Panc1 (cell line): ENCODE measurements at places on chromosomes 7 and 10.

DNA sequence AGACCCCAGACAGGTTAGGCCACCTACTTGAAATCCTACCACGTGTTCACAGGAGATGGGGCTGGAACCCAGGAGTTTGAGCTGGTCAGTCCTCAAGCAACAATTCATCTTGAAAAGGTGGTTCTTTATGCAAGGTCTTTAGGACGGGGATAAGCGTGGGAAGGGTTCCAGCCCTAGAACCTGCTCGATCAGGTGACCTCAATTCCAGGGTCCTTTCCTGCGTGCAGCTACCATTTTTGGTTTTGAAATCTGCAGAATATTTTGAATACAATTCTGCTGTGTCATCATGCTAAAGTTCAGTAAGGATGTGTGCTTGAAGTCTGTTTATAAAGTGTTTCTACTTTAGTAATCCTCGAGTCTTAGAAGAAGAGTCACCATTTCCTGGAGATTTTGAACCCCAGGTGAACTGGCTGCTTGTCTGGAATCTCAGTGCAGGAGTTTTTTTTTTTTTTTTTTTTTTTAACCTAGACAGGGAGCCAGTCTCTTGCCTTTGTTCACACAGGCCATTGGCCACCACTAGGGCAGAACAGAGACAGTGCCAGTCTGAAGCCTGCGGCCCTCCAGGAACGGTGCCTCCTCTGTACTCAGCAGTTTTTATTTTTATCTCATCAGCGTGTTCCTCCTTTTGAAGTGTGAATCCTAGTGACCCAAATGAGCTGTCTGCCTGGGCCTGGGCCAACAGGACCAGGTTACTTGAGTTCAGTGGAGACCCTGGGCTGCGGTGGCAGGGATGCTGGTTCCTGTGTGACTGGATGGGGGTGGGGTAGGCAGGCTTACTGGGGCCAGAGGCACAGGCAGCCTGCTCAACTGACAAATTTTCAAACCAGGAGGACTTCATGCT lies 54.6 kb downstream of the EEPD1 start:
- no peak for DNase-seq

GRCh38 chr7:111129435-111129834 lies 38.5 kb downstream of the LRRN3 start:
- DNase-seq, result no peak

DNA sequence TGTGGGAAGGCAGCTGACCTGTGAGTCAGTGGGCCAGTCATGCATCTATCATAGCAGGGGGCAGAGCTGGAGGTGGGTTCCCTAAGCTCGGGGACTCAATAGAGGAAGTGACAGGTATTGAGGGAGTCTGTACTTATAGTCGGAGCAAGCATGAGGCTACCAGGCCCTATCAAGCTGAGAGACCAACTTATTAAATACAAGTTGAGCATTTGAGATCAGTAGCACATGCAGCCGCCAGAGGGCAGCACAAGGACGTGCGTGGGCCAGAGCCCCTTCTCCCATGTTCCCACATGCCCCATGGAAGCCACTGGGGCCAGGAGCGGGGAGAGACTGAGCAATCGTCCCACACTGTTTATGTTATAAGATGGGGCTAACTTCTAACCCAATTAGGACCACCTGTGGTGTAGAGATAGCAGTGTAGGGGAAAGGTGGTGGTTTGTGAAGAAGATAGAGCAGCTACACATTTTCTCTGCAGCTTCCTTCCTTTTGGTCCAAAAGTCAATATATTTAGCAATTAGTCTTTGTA lies 13.0 kb upstream of the STK31 start:
- no peak for DNase-seq

GRCh38 chr10:44926751-44927351 lies 15.7 kb downstream of the TMEM72 start:
- no peak for DNase-seq

GRCh38 chr10:404346-404745 lies 269.1 kb downstream of the ZMYND11 start:
- no peak for DNase-seq

DNA sequence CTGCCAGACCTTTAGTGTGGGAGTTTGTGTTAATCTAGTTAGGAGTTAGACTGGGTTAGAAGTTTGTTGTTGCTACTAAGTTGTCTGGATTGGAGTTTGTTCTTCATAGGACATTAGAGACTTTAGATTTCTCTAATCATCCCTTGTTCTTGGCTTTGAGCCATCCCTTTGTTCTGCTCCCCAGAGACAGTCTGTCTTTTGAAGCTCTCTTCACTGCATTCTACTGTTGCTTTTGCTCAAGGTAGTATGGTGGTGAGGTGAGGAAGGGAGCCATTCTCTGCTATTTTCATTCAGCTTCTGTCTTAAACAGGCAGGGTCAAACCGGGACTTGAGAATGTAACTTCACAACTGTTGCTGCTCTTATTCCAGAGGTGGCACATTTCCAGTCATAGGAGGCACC lies 10.4 kb upstream of the TARP start:
- no peak for DNase-seq

DNA sequence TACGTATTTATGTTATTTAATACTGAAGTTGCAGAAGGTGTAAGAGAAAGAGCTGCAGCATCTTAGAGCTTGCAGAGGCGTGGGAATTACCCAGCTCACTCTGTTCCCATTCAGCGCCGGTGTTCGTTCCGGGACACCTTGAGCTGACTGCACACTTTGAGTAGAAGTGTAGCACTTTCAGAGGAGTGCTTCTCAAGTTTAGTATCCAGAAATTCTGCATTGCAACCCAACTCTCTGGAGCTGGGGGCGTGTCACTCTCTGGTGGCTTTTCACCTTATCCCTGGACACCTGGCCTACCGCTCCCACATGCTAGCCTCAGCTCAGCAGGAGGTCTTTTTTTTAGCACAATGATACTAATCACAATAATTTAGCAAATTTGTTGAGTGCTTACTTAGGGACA lies 66.4 kb upstream of the SHH start:
- DNase-seq, result no peak

- no peak for DNase-seq
Observed at GRCh38 chr7:79770063-79770462, 316.6 kb upstream of the MAGI2 start.

DNA sequence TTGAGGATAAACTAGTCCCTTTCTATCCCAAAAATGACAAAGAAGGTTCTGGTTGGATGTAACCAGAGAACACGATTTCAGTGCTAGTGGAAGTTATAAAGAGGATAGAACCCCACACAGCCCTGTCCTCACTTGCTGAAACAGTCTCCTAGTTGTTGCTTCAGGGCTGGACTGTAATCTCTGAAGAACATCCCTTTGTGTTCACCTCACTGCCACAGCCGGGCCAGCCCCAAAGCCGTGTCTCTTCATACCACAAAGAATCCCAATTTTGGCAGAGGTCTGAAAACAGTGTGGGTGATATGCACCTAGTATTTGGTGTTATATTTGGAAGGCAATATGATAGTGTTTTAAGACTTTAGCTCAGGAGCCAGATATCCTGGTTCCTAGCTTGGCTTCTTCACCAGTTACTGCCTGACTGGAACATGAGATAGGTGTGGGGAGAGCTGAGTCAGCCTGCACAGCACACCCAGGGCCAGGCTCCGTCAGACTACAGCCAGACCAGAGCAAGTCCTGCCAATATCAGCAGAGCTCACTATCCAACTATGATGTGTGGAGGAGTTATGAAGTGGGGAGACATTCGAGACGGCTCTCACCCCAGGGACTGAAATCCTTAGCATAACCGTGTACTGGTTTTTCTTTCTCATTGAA lies 21.2 kb downstream of the CYP3A4 start:
- no peak for DNase-seq

DNA sequence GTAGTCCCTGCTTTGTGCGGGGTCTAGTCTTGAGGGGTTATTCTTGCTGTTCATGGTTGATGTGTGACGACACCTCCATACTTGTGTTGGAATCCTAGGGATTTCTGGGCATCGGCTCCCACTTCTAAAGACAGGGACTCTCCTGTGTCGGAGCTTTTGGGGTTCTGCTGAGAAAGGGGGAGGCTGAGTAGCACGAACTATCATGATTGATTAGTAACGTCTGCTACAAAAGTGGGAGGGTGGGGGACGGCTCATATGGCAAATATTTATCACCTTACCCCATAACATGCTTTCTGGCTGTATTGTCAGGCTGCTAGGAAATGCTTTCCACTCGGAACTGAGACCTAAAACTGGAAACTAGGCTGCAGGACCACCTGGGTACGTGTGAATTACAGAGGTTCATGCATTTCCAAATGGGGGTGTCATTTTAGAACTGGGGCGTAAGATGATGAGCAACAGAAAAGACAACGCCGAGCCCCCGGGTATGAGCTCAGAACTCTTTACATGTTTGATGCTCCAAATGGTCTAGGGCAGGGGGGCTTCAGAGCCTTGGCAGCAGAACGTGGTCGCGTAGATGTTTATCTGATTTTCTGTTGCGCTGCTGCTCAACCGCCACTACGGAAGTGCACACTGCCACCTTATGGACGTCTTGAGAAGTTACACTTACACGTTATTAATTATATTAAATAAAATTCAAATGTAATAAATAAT lies 15.1 kb upstream of the NME8 start:
- no peak for DNase-seq

DNA sequence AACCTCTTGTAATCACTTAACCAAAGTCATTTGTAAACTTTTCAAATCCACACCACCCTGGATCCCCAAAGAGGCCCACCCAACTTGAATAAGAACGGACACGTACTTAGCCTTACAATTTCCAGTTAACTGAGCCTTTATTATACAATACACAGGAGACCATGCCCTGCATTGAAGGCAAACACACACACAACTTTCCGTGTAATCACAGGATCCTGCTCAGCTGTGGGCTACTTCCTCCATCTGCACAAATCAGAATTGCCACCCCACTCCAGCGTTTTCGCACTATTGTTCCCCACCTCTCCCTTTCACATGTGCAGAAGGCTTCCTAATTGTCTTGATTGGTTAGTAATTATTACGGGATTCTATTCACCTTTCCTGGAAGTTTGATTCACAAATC lies 12.1 kb upstream of the PODXL start:
- DNase-seq, result no peak

DNA sequence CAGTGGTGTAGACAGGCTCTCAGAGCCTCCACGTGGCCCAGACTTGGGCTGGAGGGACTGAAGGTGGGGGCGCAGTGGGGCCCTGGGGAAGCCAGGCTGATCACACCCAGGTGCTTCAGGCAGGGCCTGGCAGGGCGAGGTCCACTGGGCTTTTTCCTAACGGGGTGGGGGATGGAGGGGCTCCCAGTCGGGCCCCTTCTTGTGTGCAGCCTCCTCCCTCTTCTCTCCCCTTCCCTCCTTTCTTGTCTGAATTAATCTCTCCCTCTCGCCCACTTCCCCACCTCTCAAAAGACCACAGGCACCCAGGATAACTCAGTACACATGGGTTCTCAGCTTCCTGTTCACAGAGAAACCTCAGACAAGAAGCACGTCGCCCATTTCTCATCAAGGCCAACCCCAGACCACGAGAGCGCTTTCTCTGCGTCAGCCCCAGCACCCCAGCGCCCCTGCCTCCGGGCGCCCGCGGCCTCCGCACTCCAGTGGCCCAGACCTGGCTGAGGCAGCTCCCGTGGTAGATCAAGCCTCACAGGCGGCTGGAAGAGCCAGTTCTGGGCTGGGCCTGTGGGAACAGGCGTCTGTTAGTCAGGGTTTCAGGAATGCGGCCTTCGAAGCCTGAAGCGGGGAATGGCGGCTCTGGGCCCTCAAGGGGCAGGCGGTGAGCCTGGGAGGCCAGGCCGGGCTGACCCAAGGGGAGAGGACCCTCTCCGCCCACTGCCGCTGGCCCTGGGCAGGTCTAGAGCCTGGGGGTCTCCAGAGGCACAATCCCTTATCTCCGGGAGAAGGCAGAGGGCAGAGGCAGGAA lies 50.6 kb downstream of the PWWP2B start:
- DNase-seq, result no peak

GRCh38 chr7:150909200-150909995 lies 57.1 kb downstream of the AOC1 start:
- DNase-seq, result no peak

DNA sequence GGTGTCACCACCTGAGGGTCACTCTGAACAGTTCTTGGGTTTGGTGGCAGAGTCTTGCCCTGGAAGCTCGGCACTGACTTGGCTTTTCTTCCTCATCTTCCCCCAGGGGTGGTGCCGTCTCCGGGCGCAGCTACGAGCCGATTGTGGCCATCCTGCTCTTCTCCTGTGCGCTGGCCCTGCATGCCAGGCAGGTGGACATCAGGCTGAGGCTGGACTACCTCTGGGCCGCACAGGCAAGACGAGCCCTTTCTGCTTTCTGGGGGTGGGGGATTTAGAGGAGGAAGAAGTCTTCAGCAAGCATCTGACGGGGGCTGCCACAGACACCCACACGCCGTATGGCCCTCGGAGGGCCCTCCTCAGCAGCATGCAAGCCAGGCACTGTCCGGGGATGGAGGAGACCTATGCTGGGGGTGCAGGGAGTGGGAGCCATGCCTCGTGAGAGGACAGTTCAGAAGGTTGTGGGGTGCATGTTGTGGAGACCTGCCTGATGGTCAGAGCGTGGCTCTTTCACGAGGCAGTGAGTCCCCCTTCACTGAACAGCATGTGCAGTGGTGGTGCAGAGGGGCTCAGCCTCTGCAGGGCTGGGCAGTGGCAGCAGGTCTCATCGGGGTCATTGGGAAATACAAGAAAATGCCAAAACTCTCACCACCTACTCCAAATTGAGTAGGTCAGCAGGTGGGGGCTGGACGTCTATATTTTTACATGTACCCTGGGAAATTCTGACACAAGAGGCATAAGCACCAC lies 112.4 kb downstream of the ADCY1 start:
- no peak for DNase-seq

DNA sequence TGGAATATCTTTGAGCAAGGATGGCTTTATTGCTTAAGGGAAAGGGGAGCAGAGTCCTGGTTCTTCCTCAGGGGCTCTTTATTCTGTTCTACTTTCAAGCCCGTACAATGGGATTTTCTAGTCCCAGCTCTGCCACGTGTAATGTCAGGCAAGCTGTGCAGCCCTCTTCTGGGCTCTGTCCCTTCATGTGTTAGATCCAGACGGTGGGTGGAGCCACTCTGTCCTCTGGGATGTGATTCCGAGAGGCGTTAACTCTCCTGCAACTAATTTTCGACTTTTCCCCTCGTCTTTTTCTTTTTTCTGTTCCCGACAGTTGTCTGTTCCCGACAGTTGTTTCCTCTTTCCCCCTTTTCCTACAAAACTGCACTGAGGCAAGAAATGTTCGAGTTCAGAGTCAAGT lies 34.8 kb downstream of the FBH1 start:
- no peak for DNase-seq

- no peak for DNase-seq
Observed at GRCh38 chr7:159088016-159088865, 56.4 kb downstream of the VIPR2 start.

- DNase-seq, result no peak
Observed at GRCh38 chr10:1858547-1858946, 121.2 kb upstream of the ADARB2 start.

GRCh38 chr7:1668396-1669063 lies 1.5 kb upstream of the ELFN1 start:
- DNase-seq, result no peak
